ENCODE measurements at places on chromosomes 5 and 9.

DNA sequence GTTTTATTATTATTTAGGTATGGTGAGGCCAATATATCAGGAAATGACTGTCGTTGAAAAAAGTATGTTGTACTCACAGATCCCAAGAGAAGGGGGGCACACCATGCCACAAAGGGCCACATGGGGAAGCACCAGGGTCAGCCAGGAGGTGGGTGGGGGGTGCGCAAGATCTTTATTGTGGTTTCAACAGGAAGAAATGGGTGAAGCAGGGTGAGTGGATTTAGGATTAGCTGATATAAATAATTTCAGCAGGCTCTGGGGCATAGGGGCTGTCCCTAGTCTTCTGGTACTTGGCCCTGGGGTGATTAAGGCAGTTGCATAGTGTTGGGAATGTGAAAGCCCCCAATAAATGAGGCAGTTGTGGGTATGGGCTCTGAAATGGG, 8.6 kb downstream of the PDCD1LG2 start:
- no peak for DNase-seq

DNA sequence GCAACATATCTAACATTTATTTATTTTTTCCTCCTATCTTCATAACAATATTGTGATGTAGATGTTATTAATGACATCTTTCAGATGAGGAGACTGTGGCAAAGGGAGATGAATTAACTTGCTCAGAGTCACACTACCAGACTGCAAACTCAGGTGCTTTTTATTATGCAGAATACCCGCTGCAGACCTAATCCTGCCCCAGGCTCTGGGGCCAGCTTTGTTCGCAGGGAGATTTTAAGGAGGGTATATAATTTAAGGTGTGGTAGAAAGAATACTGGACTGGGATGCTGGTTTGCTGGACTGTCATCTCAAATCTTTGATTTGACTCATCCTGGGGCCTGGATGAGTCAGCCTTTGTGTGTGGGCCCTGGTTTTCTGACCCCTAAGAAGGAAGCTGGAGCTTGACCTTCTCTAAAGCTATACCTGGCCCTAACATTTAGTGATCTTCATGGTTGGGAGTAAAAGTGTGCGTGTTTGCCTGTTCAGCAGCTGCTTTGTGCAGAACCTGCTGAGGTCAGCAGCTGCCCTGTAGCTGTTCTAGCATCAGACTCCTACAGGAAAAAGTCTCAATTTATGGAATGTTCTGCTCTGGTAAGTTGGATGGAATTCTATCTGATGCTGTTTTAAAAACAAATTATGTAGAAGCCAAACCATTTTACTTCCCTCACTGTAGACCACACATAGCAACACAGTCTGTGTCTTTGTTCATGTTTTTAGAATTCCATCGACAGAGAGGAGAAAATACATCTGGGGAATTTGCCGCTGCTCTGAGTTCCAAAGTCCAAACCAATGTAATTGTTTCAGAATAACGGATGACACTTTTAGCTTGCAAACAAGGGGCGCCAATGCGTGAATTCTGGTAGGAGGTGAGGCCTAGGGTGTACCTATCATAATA, 4.5 kb downstream of the SLC36A1 start:
- no peak for DNase-seq

GRCh38 chr5:173192561-173192960, 42.4 kb downstream of the NKX2-5 start:
- DNase-seq = no peak

DNA sequence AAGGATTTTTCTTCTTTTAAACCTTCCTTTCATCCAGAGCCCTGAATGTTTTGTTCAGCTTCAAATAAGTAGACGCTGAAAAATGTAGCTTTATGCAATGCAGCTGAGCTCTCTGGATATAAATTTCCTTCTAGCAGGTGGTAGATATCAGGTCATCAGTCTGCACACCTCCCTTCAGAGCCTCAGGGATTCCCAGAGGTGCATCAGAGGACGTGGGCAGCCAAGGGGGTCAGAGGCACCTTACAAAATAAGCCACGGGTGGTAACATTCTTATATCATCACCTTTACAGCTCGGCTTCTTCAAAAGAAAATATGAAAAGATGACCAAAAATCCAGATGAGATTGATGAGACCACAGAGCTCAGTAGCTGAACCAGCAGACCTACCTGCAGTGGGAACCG, 19.3 kb downstream of the MOCS2 start:
- DNase-seq = no peak

DNA sequence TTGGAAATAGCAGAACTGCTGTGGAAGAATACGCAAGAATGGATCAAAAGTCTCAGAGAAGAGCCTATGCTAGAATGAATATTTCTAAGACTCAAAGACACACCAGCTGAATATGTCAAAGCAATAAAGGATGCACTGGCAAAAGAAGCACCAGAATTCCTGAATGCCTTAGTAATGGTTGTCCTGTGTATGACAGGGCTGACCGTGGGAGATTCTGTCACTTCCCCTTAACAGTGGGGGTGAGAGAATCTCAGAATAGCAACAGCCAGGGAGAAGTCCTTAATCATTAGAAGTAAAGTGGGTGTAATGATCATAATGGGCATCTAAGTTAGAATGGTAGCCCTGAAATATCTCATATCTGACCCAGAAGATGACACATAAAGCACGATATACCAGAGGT, 14.6 kb upstream of the PRR16 start:
- DNase-seq = no peak

DNA sequence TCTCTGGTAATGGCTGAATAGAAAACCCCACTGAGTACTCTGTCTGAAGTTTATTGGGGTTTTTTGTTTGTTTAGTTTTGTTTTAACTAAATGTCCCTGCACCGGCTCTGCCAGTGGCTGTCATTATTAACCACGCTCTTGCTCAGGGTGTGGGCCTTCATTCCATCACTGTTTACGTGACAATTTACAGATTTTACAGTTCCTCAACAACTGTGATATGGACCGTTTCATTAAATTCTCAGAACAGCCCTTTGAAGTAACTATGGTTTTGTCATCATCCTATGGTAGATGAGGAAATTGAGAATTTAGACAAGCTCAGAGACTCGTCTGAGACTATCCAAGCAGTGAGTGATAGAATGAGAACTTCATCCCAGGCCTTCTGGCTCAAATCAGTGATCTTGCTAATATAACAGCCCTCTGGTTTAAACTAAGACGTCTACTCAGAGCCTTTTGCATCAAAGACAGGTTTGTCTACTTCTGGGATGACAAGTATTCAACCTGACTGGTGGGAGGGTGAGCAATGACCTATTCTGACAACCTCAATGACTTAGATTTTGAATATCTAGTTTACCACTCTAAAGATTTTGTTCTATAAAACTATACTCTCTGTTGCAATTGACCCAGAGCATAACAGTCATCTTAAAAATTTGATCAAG, 77.3 kb upstream of the MAP3K1 start:
- DNase-seq = no peak

GRCh38 chr9:34554211-34555001, 31.6 kb upstream of the ENHO start:
- DNase-seq = no peak

DNA sequence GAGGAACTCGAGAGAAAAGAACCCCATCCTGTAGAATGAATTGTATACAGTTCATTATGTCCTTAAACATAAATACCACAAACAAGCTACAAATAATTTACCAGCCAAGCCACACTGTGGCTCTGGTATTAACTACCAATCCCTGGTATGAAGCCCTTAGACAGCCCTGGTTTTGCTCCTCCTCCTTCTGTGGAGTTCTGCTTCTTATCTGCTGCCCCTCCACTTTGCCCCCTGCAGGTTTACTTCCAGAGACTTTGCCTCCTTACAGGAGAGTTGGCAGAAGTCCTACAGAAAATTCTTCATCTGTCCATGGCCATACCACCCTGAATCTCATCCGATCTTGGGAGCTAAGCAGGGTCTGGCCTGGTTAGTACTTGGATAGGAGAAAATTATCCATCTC, 219.8 kb downstream of the ACTL7B start:
- DNase-seq = no peak

DNA sequence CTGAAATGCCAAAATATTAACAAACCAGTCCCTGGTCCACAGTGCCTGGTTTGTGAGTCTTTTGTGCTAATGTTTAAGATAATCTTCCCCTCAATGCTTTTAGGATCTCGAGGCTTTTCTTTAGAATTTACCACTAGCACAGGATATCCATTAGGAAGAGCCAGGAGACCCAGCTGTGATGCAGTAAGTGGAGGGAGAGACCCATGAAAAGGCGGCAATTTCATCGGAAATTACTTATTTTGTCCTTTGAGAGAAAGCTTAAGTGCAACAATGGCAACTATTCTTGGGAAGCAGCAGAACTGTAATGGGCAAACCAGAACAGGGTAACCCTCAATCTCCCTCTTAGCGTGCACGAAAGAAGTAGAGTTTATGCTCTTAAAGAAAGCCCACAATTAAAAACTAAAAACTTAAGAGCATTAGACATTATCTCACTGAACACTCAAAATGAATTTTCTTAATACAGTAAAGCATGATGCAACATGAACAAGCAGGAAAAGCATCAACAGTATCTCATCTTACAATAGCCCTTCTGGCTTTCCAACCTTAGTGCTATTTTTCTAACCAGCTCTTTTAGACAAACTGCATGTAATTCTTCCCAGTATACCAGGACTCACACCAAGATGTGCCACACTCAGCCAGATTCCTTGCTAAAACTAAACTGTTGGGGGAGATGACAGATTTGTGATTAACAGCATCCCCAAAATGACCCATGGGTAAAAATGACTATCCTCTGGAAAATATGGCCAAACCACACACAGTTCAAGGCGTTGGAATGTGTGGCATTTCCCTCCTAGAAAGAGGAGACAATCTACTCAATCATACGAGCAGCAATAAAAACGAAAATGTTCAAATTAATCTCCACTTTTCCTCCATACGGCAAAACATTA, 36.4 kb downstream of the PWWP2A start:
- DNase-seq = no peak

GRCh38 chr5:423233-423565, 19.8 kb upstream of the EXOC3 start:
- DNase-seq = no peak

DNA sequence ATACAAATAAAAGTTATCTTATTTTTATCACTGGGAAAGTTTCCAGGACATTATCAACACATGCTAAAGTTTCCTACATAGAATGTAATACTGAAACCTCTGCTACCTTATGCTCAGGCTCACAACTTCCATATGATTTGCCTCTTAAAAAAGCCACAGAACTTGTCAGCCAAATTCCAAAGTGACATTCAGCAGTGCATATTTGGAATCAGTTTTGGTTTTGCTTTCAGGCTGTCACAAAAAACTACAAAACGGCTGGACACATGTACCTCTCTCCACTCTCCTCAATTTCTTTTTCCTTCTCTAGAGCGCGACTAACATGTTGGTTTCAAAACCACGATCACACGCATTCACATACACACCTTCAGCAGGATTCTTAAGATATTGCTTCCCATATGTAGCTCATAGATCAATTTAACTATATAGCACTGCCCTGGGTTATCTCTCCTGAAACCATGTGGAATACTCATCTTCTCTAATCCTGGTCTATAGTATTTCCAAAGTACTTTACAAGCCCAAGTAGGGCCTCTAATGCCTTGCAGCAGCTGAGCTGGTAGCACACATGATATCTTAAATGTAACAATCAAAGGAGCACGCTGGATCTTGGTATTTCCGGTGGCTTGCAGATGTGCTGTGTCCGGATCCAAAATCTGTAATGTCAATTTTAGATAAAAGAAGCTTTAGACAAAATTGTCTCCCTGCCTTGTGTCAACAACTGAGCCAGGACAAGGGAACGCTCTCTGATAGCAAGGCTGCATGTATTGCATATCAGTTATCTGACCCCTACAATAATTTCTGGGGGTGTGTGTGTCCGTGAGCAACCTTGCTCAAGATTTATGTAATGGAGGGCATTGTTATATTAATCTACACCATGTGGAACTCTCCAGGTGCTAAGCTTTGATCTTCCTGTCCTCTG, 203.2 kb downstream of the DMRT2 start:
- no peak for DNase-seq

DNA sequence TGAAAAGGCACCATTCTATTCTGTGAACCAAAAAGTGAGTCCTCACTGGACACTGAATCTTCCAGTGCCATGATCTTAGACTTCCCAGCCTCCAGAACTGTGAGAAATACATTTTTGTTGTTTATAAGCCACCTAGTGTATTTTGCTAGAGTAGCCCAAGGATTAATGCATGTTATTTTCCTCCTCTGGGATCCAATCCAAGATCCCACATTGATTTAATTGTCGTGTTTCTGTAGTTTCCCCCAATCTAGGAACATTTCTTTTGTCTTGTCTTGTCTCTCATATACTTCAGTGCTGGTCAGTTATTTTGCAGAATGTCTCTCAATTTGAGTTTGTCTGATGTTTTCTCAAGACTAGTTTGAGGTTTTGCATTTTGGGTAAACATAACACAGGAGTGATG, 36.4 kb downstream of the GDNF start:
- DNase-seq = no peak

DNA sequence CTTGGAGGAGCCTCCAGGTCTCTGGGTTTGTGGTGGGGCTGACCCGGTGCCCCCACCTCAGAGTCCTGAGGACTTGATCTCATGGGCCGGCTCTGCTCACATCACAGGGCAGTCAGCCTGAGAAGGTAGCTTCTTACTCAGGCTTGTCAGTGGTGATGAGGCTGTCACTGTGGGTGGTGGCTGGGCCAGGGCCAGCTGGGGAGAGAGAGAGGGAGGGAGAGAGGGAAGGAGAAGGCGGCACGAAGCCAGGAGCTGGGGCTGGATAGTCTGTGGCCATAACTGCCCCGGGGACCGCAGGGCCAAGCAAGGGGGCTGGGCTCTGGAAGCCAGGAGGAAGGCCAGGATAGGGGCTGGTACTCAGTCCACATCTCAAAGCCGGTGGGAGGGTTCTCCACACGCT, 6.5 kb downstream of the NTNG2 start:
- no peak for DNase-seq

GRCh38 chr9:33988219-33988890, 60.3 kb downstream of the UBAP2 start:
- no peak for DNase-seq

GRCh38 chr5:9892696-9893095, 262.5 kb upstream of the TAS2R1 start:
- no peak for DNase-seq

DNA sequence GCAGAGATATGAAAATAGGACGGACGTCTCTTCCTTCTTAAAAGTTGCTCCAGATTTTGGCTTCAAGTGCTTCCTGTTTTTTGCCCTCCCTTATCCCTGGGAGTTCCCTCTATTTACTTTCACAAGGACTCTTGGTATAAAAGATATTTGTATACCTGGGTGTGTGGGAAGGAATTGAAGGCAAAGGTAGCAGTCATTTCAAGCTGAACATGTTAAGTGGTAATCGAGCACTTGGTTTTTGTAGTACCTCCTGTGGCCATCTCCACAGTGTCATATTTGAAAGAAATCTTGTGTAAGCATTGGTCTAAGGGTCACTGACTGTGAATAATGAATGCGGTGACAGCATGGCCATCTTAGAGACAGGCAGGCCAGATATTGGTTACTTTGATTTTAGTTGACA, 593.6 kb downstream of the MTRR start:
- no peak for DNase-seq

GRCh38 chr5:62283861-62284260, 22.1 kb upstream of the KIF2A start:
- no peak for DNase-seq

GRCh38 chr5:16600946-16601345, 15.9 kb downstream of the RETREG1 start:
- no peak for DNase-seq
